NCI-H1694 (cell line): ENCODE measurements at places on chromosomes 3 and 15.

GRCh38 chr3:1969281-1969680, 129.4 kb upstream of the CNTN4 start:
- DNase-seq: no peak

DNA sequence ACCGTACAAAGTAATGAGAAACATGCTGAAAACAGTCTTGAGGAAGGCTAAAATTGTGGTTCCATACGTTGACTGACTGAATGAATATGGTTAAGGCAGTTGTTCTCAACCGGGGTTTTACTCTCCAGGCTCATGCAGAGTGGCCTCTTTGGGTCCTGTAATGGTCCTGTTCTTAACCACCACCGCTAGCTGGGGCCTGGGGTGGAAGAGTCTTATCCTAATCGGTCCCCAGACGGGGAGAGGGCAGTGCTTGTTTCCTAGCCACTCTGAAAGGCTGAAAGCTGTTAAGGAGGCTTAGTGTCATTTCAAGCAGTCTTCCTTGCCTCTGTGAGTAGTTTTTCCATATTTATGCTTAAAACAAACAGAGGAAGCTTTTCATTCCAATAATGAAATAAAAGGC, 32.0 kb downstream of the SELENOT start:
- DNase-seq: no peak

DNA sequence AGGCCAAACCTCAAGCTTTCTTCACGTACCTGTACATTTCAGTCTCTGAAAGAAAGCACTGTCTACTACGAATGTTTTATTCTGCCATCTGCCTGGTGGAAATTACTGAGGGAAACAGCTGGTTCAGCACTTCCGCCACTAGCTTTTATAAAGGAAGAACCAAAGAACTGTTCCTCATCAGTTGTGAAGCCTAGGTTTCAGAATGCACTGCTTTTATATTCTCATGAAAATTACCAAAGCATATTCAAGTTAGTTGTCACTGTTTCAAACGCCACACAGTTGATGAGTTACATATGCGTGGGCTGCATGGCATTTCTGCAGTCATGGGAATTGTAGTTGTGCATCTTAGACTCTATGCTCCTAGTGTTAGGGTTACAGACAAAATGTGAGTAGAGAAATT, 21.5 kb upstream of the ZBTB38 start:
- no peak for DNase-seq

DNA sequence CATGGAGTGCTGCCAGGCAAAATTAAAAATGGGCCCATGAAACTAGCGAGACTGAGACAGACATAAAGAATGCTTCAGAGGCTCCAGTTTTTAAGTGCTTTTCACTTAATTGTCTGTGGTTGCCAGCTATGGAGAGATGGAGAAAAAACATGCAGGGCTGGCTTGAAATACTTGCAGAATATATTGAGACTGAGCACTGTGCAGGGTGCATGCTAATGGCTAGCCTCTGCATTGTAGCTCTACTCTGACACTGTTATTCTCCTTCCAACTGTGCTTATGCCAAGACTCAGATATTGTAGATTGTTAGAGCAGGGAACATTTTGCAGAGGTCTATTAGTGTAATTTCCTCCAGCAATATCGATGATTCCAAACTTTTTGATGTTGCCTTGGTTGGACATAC, 735.0 kb downstream of the PDCD6IP start:
- DNase-seq: no peak

DNA sequence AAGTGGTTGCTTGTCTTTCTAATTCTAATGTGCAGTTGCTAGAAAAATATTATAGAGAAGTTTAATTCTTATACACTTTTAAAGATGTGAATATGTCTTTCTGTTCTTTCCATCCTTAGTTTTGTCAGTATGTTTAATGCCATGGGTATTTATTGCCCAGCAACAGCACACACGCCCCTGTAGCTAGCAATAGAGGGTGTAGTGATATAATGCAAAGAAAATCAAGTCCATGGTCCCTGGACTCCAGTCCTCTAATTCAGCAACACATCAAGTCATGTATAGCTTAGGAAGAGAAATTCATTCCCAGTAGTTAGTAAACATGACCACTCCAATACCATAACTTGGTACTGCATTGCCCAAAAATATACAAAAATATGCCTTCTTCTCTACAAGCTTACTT, 292.4 kb upstream of the NR2F2 start:
- no peak for DNase-seq

GRCh38 chr3:159858650-159859049, 130.0 kb upstream of the IL12A start:
- DNase-seq: no peak

GRCh38 chr3:131976448-131976847, 58.4 kb downstream of the CPNE4 start:
- no peak for DNase-seq

DNA sequence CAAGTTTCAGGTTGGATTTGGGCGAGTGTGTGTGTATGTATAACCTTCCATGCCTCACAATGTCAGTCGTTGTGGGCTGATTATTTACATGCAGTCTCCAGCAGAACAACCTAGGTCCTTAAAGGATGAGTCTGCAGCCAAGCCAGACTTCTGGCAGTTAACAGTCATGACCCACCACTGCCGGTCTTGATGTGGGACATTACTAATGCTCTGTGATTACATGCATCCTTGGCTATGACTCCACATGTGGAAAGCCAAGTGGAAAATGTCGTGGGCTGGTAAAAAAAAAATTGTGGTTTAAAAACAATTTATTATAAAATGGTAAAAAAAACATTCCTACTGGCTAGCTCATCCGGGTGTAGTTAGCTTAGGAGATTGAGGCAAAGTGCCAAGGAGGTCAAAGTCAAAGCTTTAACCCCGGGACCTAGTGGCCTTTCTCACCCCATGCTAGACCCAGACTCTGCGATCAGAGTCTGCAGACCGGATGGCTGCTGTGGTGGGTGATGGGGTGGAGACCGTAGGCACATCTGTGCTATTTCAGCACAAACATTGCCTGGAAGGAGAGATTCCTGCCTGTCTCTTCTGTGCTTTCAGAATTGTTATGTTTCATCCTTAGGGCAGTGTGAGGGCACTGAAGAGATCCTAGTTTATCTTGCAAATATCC, 6.8 kb downstream of the RARRES1 start:
- DNase-seq: no peak

GRCh38 chr15:70956201-70956995, 63.8 kb downstream of the LRRC49 start:
- DNase-seq: no peak

- no peak for DNase-seq
Observed at GRCh38 chr3:65728138-65728537, 310.6 kb downstream of the MAGI1 start.

DNA sequence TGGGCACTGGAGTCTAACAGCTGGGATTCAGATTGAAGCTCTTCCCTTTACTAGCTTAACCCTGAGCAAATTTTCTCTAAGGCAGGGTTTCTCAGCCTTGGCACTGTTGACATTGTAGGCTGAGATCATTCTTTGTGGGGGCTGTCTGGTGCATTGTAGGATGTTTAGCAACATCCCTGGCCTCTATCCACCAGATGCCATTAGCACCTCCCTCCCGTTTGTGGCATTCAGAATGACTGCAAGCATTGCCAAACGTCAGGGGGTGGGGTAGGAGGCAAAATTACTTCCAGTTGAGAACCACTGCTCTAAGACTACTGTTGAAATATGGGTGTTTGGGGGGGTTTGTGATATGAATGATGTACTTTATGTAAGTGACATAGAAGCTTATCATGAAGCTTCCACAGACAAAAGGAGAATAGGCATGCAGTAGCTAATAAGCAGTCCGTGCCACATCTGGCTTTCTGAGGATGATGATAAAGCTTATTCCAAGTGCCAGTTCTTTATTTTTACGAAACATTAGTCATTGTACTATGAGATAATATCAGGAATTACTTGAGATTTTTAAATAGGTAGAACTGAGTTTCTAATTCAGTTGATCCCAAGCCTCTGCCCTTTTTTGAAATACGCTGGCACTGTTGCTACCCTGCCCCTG, 39.3 kb downstream of the NKIRAS1 start:
- DNase-seq: no peak

- no peak for DNase-seq
Observed at GRCh38 chr3:126268866-126269265, 88.3 kb downstream of the KLF15 start.

DNA sequence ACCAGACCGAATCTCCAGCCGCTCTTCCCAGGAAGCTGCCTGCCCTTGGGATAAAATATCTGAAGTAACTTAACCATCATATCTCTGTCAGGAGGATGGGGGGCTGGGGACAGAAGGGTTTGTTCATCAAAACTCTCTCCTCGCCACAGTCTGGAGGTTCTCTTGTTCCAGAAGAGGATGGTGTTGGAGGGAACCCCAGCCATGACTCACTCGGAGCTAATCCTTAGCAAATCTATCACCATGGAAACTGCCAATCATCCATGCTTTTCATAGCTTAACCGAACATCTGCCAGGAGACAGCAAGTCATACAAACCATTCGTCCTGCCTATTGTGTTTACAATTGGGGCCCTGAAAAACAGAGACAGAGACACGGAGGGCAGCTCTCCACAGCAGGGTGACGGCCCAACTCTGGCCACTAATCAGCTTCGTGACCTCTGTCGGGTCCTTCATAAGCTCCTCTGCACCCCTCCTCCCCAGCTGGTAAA, 73.8 kb upstream of the HEG1 start:
- peak; percentile 98 for DNase-seq

DNA sequence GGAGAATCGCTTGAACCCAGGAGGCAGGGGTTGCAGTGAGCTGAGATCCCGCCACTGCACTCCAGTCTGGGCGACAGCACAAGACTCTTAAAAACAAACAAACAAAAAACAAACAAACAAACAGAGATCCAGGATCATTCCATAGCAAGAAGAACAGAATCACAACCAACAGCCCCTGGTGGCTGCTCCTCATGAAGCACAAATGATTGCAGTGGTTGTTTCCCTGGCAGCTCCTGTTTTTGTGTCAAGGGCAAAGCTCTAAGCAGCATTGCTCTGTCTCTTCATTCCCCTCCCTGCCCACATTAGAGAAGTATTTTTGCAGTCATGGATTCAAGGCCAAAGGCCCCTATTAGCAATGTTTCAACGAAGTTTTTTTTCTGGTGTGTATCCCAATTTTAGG, 25.8 kb upstream of the BLM start:
- no peak for DNase-seq

DNA sequence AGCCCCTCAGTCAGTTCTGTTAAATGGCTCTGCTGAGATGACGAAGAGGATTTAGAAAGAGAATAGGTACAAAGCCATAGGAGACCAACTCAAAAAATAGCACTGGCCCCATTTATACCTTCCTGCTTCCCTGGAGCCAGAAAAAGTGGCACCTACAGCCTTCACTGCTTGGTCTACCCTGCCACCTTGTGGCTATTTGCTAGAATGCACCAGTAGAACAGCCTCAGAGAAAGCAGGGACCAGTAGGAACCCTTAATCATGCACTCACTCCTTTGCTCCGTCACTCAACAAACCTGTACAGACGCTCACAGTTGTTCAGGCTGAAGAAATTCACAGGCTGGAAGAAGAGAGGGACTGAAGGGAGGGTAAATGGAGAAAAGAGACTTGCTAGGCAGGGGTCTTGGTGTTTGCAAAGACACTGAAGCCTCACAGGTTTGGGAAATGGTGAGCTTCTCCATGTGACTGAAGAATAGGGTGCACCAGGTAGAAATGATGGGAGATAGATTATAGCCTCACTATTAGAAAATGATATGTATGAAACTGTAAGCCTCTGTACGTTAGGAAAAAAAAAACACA, 12.1 kb upstream of the RTP2 start:
- DNase-seq: peak; percentile 65

DNA sequence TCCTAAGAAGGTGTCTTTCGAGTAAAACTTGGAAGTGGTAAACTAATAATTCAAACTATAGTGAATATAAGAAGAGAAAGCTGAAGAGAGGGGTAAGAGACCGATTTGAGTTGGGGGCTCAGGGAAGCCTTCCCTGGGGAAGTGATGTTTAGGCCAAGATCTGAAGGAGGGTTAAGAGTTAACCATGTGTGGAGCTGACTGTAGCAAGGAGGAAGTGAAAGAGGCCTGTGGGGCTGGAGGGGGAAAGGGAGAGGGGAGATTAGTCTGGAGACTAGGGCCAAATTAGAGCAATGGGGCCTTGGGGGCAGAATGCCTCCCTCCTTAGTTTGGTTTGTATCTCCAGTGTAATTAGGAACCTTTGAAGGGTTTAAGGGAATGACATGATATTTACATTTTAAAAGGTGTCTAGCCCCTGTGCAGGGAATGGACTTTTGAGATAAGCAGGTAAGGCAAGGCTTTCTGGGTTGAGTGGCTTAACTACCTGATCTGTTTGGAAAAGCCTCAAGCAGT, 2.2 kb downstream of the ZNF592 start:
- no peak for DNase-seq
